Non-pigmented ciliary epithelial cell (primary cell): ENCODE measurements at places on chromosomes 11 and 22.

DNA sequence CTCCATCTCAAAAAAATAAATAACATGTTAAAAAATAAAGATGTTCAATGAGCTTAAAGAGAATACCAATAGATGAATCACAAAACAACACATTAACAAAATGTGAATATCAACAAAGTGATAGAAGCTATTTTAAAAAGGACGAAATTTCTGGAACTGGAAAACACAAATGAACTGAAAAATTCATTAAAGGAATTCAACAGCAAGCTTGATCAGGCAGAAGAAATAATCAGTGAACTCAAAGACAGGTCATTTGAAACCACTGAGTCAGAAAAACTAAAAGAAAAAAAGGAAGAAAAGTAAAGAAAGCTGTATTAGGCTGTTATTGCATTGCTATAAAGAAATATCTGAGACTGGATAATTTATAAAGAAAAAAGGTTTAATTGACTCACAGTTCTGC is 7.0 kb upstream of the MTMR2 start:
- DNase-seq: no peak

DNA sequence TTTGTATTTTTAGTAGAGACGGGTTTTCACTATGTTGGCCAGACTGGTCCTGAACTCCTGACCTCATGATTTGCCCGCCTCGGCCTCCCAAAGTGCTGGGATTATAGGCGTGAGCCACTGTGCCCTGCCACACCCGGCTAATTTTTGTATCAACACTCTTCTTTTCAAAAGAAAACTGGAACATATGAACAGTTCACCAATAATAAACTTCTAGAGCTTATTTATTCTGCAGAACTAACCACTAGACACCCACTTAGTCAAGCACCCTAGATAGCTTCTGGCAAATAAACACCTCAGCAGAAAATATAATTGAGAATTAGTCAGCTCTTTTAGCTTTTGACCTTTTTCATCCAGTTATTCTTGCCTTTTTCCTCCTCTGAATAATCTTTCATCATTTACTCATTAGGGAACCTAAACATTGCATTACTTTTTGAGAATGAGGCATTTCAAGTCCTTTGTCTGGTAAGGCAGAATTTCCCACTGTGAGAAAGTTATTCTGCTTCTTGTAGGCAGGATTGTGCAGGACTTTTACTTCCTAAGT is 27.3 kb upstream of the TMEM41B start:
- no peak for DNase-seq

GRCh38 chr22:32618441-32619140 is 144.0 kb downstream of the FBXO7 start:
- no peak for DNase-seq

- DNase-seq: no peak
Observed at GRCh38 chr22:25663654-25664053, 78.3 kb upstream of the MYO18B start.

- DNase-seq: no peak
Observed at GRCh38 chr22:19779685-19780268, 19.2 kb downstream of the TBX1 start.
